ENCODE measurements at places on chromosomes 1 and 21.

DNA sequence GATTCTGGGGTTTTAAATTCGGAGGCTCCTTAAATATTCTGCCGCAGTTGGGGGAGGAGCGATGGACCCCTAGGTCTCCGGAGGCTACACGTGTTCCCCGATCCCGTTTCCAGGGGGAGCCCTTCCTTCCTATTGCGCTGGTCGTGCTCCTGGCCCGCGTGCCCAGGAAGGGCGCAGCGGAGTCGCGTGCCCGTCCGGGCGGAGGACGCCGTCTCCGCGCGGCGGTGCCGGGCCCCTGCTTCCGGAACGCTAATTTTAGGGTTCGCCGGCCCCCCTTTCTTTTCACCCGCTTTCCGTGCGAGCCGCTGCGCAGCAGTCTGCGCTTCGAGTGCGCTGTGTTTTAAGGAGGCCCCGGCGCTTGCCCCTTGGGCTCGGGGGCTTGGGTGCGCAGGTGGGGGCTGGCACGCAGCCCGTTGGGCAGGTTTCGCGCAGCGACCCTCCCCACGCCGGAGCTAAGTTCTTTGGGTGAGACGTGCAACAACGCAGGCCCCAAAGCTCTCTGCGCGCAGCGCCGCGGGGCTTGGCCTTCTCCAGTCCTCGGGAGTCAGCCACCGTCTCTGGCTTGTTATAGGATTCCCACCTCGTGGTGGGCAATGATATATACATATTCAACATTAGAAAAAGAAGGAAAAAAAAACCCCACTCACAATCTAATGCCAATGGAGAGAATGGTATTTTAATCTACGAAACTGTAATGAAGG lies 43.5 kb upstream of the DNAJC6 start:
- no peaks in the 10 kb centered on the region for H3K4me1 ChIP-seq
- H3K4me3 ChIP-seq = peak overlapping the region; percentile 33
- H3K27me3 ChIP-seq = no peaks in the 10 kb centered on the region
- DNase-seq = no peak
- no peaks in the 10 kb centered on the region for H3K36me3 ChIP-seq

DNA sequence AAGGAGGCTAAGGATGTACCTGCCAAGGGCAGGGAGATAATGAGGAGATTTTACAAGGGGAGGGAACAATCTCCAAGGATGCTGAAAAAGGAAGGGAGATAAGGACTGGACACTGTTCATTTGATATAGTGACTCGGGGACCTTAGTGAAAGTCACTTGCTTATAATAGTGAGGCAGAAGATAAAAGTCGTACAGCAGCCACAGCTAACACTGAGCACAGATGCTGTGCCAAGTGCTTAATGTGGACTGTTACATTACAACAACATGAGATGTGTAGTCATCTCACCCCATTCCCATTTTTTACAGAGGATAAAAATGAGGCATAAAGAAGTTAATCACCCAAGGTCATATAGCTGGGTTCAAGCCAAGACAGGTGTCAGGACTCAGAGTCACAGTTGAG lies 181.9 kb downstream of the FGGY start:
- no peaks in the 10 kb centered on the region for H3K27me3 ChIP-seq
- DNase-seq = no peak
- peaks cover 13% of the 10 kb centered on the region for H3K4me1 ChIP-seq
- H3K4me3 ChIP-seq = no peak overlapping the region

- H3K27me3 ChIP-seq = no peaks in the 10 kb centered on the region
- peak overlapping the region; percentile 71 for H3K27ac ChIP-seq
- H3K4me1 ChIP-seq = peaks cover 22% of the 10 kb centered on the region
- no peaks in the 10 kb centered on the region for H3K36me3 ChIP-seq
- DNase-seq = no peak
These were observed 23.9 kb downstream of the S1PR1 start for GRCh38 chr1:101260556-101261350.

DNA sequence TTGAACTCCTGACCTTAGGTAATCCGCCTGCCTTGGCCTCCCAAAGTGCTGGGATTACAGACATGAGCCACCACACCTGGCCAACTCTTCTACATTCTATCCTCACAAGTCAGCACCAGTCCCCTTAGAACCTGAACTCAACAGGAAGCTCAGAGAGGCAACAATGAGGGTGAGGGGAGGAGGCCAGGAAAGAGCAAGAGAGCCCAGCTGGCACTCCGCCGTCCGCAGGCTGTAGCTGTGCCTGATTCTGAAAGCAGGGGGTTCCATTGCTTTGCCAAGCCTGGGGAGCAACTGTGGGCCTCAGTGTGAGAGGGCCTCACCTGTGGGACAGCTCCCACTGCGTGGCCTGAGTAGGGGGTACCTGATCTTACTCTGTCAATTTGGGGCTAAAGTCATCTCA lies 18.7 kb downstream of the STK40 start:
- DNase-seq = no peak
- no peaks in the 10 kb centered on the region for H3K4me1 ChIP-seq
- no peak overlapping the region for H3K27ac ChIP-seq
- H3K4me3 ChIP-seq = no peak overlapping the region
- H3K36me3 ChIP-seq = peaks cover 36% of the 10 kb centered on the region

- peaks cover 20% of the 10 kb centered on the region for H3K36me3 ChIP-seq
- no peak overlapping the region for H3K4me3 ChIP-seq
- peaks cover 7% of the 10 kb centered on the region for H3K4me1 ChIP-seq
- DNase-seq = no peak
- H3K27ac ChIP-seq = no peak overlapping the region
- no peaks in the 10 kb centered on the region for H3K27me3 ChIP-seq
These were observed 2.0 kb upstream of the HNRNPU start for GRCh38 chr1:244866355-244866754.

- no peaks in the 10 kb centered on the region for H3K36me3 ChIP-seq
- H3K4me1 ChIP-seq = no peaks in the 10 kb centered on the region
- no peak overlapping the region for H3K27ac ChIP-seq
- DNase-seq = no peak
These were observed 21.0 kb downstream of the SLC37A1 start for GRCh38 chr21:42534421-42535378.

GRCh38 chr1:241424480-241424971 lies 67.5 kb upstream of the RGS7 start:
- H3K27me3 ChIP-seq = peaks cover 3% of the 10 kb centered on the region
- H3K27ac ChIP-seq = no peak overlapping the region

GRCh38 chr1:95006681-95007080 lies 66.1 kb downstream of the ALG14 start:
- no peak for DNase-seq
- peaks cover 9% of the 10 kb centered on the region for H3K4me1 ChIP-seq
- H3K27ac ChIP-seq = no peak overlapping the region
- H3K36me3 ChIP-seq = no peaks in the 10 kb centered on the region

DNA sequence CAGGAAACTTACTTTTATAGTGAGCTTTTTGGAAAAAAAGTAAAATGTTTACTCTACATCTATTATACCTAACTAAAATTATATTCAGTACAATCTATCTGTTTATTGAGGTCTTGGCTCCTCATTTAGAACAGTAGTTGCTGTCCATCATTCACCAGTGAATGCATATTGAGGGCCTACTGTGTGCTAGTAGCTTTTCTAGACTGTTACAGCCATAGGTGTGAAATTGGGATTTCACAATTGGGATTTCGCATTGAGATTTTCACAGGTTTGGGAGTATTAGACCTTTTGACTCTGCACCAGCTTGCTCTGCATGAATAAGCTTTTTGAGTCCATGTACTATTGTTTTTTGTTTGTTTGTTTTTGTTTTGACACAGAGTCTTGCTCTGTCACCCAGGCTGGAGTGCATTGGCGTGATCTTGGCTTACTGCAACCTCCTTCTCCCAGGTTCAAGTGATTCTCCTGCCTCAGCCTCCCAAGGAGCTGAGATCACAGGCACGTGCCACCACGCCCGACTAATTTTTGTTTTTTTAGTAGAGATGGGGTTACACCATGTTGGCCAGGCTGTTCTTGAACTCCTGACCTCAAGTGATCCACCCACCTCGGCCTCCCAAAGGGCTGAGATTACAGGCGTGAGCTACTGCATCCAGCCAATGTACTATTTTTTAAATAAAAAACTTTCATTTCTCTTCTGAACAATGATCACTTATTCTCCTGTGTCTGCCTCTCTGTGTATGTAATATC lies 47.2 kb upstream of the ERRFI1 start:
- H3K4me3 ChIP-seq = no peak overlapping the region
- no peaks in the 10 kb centered on the region for H3K27me3 ChIP-seq
- H3K4me1 ChIP-seq = peaks cover 52% of the 10 kb centered on the region
- DNase-seq = no peak
- peak overlapping the region; percentile 99 for H3K27ac ChIP-seq

DNA sequence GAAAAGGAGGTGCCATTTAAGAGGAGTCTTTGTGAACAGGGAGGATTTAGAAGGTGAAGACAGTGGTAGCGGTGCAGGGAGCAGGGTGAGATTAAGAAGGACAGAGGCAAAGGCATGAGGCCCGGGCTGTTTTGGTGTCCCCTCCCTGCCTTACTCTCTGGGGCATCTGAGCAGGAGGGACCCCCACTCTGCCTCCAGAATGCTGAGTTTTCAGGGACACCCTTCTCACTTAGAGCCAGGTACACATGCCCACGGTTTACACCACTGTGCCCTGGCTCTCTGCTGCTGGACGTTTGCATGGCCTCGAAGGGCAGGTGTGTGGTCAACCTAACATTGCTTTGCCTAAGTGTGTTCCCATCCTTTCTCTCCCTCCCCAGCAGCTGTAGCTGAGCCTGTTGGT lies 20.5 kb upstream of the PARP1 start:
- no peaks in the 10 kb centered on the region for H3K4me1 ChIP-seq
- no peak overlapping the region for H3K4me3 ChIP-seq

DNA sequence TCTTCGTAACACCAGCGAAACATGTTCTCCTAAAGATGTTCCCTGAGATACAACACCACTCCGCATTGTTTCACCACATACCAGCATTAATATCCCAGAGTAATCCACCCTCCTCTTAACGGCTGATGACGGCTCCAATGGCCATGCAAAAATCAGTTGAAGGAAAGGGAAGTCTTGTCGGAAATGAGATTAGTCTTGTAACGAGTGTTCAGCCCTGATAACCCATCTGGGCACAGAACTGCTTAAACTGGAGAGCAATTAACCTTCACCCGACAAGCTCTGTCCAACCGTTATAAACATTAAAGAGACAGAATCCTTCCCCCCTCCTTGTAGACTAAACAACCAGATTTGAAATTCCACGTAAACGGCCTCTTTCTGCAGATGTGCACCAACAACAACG lies 21.9 kb downstream of the ERG start:
- peaks cover 37% of the 10 kb centered on the region for H3K4me1 ChIP-seq
- H3K36me3 ChIP-seq = no peaks in the 10 kb centered on the region
- no peak overlapping the region for H3K4me3 ChIP-seq
- H3K27ac ChIP-seq = no peak overlapping the region

GRCh38 chr1:106817575-106817974 lies 238.9 kb upstream of the PRMT6 start:
- H3K4me1 ChIP-seq = no peaks in the 10 kb centered on the region
- no peaks in the 10 kb centered on the region for H3K36me3 ChIP-seq
- no peaks in the 10 kb centered on the region for H3K27me3 ChIP-seq
- no peak overlapping the region for H3K27ac ChIP-seq
- no peak for DNase-seq
- no peak overlapping the region for H3K4me3 ChIP-seq

- no peaks in the 10 kb centered on the region for H3K36me3 ChIP-seq
- H3K4me3 ChIP-seq = no peak overlapping the region
- no peaks in the 10 kb centered on the region for H3K4me1 ChIP-seq
- no peak overlapping the region for H3K27ac ChIP-seq
- no peak for DNase-seq
- no peaks in the 10 kb centered on the region for H3K27me3 ChIP-seq
These were observed 33.3 kb upstream of the HNRNPU start for GRCh38 chr1:244897476-244898254.

DNA sequence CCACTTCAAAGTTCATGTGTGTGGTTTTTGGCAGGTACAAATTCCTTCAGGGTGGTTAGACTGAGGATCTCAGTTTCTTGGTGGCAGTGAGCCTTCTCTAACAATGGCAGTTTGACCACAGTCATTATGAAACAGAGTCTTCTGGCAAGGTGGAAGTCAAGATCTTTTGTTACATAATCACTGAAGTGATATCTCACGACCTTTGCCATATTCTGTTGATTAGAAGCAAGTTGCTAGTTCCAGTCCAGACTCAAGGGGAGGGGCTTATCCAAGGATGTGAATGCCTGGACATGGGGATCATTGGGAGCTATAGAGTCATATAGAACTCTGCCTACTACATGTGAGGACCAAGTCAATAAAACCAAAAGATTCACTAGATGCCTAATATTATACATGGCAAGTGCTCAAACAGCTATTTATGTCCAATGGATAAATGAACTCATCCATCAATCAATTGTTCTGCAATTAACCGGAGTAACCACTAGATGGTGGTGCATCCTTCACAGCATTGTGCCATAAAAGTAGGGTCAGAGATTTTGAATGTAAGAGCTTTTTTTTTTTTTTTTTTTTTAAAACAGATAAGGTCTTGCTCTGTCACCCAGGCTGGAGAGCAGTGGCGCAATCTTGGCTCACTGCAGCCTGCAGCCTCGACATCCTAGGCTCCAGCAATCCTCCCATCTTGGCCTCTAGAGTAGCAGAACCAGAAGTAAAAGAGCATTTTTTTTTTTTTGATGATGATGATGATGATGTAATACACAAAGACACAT lies 131.9 kb downstream of the CRB1 start:
- DNase-seq = no peak
- H3K27me3 ChIP-seq = no peaks in the 10 kb centered on the region
- H3K27ac ChIP-seq = no peak overlapping the region
- no peaks in the 10 kb centered on the region for H3K36me3 ChIP-seq

DNA sequence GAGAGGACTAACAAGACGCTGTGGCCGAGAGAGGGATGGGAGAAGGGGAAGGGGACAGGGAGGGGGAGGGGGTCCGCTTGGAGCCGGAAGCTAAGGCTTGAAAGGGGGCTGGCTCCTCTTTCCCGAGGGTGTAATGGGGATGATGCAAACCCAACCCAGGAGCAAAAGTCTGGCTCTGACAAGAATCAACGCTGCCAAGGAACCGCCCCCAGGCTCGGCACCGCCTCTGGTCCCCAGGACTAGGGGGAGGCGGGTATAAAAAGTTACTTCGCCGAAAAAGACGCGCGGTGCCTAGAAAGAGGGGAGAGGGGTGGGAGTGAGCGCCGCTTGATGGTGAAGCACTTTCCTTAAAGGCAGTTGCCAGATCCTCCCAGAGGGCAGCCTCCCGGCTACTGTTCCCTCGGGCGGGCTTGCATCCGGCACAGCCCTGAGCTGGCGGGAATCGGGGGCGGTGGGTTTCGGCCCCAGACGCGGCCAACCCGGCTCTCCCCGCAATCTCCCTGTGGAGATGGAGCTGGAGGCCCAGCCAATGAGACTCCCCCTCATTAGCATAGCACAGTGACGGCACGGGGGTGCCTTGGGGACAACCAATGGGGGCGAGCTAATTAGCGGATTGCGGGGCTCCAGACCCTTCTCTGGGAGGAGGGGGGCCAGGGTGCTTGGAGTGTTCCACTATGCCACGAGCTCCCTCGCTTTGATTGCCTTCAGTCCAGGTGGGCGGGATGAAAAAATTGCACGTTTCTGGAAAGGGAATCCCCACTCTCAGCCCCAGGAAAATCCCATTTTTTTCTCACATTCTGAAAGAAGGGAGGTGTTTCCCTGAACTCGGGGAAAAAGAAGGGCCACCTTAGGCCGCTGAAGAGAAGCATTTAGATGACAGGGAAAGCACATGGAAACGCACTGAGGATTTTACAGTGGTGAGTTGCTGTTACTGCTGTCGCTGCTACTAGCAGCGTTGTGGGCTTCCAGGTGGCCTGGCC lies at the start of gene KCNT2:
KCNT2 (minus strand) TSS at position 51 of the 980 bp plus-strand sequence. CDS start 131 bp downstream, outside the sequence.
- no peaks in the 10 kb centered on the region for H3K36me3 ChIP-seq
- peak within 1 kb of the TSS; percentile 31 for H3K4me3 ChIP-seq
- no peaks in the 10 kb centered on the region for H3K4me1 ChIP-seq
- DNase-seq = no peak
- H3K27ac ChIP-seq = no peak within 1 kb of the TSS

All from RWPE2 (cell line).